ENCODE measurements at places on chromosomes 2 and 18.

DNA sequence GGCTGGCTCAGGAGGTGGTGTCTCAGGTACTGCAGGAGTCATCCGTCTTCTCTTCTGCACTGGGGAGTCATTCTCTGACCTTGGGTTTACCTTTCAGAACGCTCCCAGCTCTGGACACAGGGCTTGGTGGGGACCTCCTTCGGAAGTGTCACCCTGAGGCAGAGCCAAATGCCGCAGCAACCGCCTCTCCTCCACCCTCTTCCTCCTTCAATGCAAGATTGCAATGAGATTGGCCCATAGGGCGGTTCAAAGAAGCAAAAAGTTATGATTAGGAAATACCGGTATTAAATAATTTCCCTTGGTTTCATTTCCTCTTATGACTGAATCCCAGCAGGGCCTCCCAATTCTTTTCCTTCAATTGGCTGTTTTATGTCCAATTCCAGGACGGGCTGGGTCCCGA is 178.8 kb downstream of the ACKR3 start:
- DNase-seq = no peak

- no peak for DNase-seq
Observed at GRCh38 chr2:138713504-138713903, 66.7 kb downstream of the NXPH2 start.

GRCh38 chr2:164369366-164369765 is 251.9 kb downstream of the GRB14 start:
- no peak for DNase-seq

- DNase-seq = no peak
Observed at GRCh38 chr2:1656961-1657841, 87.1 kb downstream of the PXDN start.

- no peak for DNase-seq
Observed at GRCh38 chr2:204664708-204665121, 119.4 kb downstream of the PARD3B start.

GRCh38 chr2:127620866-127621265 is 25.1 kb upstream of the GPR17 start:
- DNase-seq = no peak

DNA sequence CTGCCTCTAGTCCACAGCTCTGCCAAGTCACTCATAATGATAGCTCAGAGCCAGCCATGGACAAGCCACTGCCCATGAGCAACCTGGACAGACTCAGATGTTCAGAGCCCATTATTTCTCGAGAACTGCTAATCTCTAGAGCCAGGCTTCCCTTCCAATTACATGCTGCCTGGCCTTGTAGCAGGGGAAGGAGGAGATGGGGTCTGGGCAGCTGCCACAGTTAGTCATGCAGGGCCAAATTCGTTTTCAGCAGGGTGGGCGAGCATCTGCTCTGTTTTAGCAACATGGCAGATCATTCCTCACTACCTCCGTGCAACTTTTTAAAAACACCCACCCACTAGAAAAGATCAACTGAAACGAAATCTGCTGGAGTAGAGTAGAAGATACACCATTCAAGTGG is 141.8 kb downstream of the MYO5B start:
- no peak for DNase-seq

DNA sequence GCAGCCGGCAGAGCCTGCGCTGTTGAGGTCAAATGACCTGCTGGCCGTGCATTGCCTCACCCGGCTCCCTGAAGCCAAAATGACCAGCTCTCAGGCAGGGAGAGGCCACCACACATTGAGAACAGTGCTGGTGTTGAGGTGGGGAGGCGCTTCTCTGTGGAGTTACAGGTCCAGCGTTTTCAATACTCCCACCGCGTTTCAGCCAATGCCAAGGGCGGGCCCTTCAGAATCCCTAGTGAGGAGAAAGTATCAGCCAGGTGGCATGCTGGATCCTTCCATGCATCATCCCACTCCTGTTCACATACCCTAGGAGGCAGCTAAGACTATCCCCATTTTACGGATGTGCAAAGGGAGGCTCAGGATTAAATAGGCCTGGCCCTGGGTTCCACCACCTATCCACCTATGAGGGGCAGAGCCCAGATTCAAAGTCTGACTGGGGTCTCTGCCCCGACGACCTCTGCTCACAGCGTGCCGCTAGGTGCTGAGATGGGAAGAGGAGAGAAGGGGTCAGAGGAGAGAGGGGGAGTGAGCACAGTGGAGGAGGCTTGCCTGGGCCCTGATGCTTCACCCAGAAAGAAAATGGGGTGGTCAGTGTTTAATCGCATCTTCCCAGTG is 137.6 kb upstream of the ID2 start:
- no peak for DNase-seq
